ENCODE measurements at places on chromosomes 5 and 9.
A peak's percentile ranks its signal among the peaks of the same experiment; 100 is the strongest.

GRCh38 chr9:14428781-14429230 is 114.9 kb upstream of the NFIB start:
- peak; percentile 47 for DNase-seq

DNA sequence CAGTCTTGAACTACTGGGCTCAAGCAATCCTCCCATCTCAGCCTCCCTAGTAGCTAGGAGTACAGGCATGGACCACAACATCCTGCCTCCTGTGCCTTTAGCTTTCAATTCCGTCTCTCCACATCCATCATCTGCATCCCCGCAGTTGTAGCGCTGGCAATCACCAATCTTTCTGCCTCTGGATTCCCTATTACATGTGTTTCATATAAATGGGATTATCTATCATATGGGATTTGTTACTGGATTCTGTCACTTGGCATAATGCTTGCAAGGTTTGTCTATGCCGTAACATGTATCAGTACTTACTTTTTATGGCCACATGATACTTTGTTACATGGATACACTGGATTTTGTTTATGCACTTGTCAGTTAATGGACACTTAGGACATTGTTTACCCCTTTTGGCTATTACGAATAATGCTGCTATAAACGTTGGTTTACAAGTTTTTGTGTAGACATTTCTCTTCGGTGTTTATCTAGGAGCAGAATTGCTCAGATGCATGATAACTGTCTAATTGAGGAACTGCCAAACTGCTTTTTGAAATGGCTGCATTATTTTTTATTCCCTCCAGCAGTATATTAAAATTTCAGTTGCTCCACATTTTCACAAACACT is 1223.9 kb downstream of the FOXD4L5 start:
- DNase-seq = no peak

DNA sequence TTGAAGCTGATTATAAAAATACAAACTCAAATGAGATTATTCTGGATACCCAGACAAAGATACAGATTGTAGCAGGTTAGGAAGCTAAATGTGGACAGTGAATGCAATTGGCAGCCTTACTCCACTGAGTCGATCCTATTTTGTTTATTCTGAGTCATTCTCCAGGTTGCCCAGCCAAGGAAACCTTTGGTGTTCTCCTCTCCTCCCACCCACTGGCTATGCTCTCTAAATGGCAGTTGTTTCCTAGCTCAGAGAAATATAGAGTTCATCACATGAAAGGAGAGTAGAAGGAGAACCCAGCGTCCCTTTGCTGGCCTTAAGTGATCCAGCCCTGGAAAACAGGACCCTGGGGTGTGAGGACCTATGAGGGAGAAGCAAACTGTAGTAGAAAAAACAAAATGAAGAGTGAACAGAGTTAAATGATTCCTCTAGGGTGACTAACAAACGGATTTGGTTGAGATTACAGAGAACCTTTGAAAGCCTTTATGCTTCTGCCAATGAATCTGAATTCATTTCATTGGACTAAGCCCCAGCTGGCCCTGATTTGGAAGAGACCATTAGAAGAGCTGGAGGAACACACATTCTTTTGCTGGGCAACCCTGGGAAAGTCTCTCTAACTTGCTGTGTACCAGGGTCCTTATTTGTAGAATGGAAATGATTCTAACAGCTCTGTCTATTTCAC is 95.1 kb downstream of the BRINP1 start:
- no peak for DNase-seq

- DNase-seq = no peak
These were observed 33.8 kb upstream of the PTGS1 start for GRCh38 chr9:122336866-122337555.

Data from activated CD4-positive, alpha-beta T cell treated with anti-CD3 and anti-CD28 coated beads, Interleukin-2, Interleukin-4, amounts not matched to agents 100 ng/mL and 50 ng/mL, durations not matched to agents 16 hours and 8 hours (primary cell).